ENCODE measurements at places on chromosomes 12 and 14.

DNA sequence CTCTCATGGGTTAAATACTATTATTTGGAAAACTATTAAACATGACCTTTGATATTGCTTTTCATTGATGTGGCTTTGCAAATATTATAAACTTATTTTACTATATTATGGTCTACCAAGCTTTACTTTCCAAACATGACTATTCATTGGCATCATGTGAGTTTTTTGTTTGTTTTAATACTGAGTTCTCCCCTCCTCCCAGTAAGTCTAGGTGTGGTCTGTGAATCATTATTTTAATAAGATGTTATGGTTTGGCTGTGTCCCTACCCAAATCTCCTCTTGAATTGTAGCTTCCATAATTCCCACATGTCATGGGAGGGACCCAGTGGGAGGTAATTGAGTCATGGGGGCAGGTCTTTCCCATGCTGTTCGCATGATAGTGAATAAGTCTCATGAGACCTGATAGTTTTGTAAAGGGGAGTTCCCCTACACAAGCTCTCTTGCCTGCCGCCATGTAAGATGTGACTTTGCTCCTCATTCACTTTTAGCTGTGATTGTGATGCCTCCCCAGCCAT lies 80.0 kb downstream of the BORCS5 start:
- no peak for DNase-seq

DNA sequence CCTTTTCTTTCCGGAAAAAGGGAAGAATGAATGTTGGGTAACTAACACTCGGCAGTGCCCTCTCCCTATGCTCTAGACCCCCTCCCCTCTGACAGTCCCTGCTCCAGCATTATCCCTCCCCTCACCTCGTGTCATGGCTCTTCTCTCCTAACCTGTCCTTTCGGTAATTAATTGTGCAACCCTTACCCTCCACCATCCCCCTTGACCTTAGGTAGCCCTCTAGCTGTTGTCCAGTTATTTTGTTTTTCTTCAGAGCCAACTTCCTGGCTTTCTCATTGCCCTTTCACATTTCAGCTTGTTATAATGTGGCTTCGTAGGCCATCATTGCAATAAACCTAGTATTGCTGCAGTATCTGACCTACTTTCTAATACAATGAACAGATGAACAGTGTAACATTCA lies 11.2 kb downstream of the ARG2 start:
- no peak for DNase-seq

DNA sequence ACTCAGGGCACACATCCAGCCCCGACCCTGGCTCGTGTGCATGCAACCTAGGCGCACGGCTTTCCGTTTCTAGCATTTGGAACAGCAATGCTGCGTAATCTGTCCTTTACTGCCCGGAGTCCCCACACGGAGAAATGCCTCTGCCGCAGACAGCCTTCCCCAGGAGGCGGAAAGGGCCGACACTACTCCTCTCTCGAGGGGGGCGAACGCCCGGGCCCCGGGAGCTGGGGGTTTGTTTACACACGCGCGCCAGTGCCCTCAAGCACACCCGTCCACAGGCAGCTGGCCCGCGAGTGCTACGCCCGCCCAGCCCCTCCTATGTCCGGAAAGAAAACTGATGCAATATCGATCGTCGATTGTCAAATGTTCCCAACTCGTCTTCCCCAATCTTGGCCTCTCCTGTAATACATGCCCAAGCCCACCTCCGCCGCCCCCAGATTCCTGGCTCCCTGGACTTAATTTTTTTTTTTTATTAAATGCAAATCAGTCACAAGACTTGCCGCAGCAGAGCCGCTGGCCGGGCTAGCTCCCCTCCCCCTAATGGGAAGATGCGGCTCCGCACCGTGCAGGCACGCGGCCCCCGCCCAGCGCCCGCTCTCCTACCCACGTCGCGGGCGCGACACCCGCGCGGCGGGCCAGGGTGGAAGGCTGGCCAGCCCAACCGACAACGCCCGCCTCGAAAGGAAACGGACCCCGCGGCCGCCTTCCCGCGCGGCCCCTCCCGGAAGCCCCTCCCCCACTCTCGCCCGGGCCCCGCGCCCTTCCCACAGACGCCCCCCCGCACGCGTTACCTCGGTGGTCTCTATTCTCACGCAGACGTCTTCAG lies 642 bp downstream of the SLC38A2 start:
- DNase-seq: peak; percentile 90

GRCh38 chr14:103522649-103523574 lies at the start of gene CKB:
CKB (minus strand) TSS chr14:103522830; CDS start chr14:103522493, 337 bp downstream.
- DNase-seq: peak; percentile 48

DNA sequence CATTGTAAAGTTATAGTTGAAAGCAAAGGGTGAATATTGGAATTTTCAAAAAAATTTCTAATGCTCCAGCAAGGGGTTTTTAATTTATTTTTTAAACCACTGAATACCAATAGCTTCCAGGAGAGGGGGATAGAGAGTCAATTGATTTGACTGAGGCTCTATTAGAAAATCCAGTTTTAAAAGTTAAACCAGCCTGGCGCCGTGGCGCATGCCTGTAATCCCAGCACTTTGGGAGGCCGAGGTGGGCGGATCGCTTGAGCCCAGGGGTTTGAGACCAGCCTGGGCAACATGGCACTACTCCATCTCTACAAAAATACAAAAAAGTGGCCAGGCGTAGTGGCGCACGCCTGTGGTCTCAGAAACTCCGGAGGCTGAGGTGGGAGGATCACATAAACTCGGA lies 150.1 kb downstream of the SLC38A4 start:
- DNase-seq: peak; percentile 32

DNA sequence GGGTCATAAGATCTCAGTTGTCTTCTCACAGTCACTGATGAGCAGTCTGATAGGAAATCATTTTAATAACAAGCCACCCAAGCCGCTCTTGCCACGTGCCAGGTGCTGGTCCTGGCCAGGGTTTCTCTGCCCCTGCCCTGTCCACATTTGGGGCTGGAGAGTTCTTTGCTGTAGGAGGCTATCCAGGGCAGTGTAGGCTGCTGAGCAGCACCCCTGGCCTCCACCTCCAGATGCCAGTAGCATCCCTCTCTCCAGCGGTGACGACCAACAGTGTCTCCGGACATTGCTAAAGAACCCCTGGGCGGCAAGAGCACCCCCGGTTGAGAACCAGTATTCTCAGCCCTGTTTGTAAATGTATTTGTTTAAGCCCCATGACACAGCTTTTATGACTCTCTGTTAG lies 243.7 kb downstream of the GLT1D1 start:
- no peak for DNase-seq

DNA sequence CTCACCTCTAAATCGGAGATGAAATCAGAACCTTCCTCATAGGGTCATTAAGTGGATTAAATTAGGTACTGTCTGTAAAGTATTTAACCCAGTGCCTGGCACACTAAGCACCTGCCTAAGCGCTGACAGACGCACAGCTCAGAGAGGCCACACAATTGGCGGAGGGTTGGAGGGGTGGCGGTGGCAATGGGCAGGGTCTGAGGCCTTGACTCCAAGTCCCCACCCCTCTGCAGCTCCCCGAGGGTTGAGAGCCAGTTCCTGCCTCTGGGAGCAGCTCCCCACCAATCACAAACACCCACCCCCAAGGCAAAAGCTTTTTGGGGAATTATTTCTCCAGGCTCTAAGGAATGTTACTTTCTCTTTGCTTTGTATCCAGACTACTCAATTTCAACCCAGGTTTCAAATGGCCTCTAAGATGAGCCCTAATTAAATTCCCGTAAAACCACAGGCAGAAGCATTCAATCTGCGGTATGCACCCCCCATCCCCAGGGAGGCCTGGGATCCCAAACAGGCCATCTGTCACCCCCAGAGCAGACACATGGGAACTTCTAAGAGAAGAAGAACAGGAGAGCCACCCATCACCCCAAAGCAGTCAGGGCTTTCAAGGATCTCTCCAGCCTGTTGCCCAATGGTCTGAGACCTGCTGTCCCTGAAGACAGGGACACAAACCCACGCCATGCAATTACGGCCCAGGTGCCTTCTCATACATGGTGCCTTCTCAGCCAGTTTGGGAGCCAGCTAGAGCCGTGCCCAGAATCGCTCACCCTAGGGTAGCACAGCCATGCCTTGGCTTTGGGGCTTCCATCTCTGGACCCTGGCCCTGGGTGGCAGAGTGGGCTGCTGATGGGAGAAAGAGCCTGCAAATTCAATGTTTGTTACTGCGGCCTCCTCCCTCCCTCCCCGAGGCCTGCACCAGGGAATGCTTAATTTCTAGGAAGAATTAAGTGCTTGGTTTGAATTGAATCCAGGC lies 66.1 kb downstream of the CHGA start:
- no peak for DNase-seq

DNA sequence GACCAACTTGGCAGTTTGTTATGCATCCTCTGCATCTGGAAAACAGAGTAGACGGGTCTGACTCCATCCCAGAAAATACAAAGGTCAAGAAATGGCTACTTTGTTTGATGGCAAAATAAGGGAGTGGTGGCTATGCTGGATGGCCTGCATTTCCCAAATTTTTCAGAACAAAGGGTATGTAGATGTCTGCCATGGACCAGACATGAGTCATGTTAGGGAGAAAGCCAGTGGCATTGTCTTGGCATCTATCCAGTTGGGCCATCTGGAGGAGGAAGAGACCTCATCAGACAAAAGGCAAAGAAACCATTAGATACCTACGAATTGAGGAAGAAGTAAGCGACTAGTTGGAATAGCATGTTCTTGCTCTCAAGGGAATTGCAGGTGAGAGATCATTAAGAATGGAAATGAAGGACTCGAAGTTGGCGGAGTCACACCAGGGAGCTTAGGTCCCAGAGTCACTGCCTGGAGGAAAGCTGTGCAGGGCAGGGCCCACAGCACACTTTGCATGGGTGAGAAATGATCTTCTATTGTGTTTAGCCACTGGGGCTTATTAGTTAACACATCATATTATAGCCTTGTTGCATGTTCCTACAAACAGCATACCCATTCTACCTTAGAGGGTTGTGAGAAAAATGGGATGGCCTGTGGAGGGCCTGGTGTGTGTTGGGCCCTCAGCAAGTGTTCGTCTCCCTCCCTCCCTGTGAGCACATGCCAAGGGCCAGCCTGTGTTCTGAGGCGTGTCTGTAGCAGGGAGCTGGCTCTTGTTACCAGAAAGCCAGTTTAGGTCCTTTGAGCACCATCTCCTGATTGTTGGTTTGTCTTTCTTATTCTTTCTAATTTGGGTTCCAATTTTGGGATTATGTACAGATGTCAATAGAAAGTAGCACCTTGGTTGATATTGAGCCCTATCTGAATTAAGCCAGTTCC lies 119.4 kb downstream of the KTN1 start:
- DNase-seq: no peak

GRCh38 chr12:75489613-75490210 lies 9.2 kb downstream of the GLIPR1 start:
- no peak for DNase-seq

- DNase-seq: no peak
Observed at GRCh38 chr14:50544911-50545310, 12.5 kb upstream of the MAP4K5 start.

DNA sequence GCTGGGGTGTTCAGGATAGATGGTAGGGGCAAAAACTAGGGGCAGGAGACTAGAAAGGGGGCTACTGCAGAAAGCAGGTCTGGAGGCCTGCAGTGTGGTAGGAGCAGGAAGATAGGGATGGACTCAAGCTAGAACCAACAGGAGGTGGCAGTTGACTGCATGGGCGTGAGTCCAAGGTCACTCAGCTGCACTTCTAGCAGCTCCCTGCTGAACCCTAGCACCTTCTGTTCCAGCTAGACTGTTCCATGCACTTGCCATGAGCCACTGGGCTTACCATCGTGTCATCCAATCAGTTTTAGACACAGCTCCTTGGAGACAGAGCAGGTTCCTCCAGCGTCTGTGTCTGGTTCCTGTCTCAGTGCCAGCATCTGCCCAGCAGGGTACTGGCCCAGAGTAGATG lies 11.3 kb upstream of the KRT8 start:
- DNase-seq: no peak

GRCh38 chr14:45972416-45972815 lies 679.2 kb downstream of the RPL10L start:
- no peak for DNase-seq

GRCh38 chr12:53502331-53502730 lies 1.2 kb downstream of the TARBP2 start:
- DNase-seq: no peak

- DNase-seq: no peak
Observed at GRCh38 chr12:76123259-76124212, 39.1 kb upstream of the NAP1L1 start.

- peak; percentile 38 for DNase-seq
Observed at GRCh38 chr12:52846356-52846970, 2.3 kb downstream of the KRT78 start.

- DNase-seq: no peak
Observed at GRCh38 chr14:90539496-90539775, 142.6 kb downstream of the CALM1 start.

DNA sequence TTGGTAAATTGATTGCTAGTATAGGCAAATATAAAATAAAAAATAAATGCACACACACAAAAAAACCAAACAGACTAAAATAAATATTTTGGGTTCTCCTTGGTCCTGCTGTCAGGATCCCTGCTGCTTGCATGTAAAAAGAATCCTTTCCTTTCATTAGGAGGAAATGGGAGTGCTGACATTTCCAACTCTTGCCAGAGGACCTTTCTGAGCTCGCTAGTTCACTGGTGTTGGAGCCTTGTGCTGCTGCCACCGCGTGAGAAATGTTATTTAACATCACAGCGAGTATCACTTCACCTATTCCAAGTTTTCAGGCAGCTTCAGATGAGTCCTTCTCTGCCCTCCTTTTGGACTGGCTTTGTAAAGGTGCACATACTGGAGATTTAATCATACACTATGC lies 358.9 kb downstream of the NPAS3 start:
- no peak for DNase-seq

DNA sequence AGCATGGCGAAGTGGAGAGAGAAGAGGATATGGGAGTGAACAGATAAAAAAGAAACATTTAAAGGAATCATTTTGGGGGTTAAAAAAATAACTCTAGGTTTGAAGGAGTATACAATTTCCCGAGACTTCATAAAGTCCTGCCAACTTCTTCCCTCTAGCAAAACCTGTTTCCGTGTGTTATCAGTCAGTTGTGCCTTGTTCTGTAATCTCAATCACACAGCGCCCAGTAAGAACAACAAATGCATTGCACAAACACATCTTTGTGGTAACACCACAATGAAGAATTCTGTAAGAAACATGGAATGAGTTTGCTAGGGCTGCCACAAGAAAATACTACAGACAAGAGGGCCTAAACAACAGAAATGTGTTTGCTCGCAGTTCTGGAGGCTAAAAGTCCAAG lies 144.7 kb upstream of the FUT8 start:
- no peak for DNase-seq

DNA sequence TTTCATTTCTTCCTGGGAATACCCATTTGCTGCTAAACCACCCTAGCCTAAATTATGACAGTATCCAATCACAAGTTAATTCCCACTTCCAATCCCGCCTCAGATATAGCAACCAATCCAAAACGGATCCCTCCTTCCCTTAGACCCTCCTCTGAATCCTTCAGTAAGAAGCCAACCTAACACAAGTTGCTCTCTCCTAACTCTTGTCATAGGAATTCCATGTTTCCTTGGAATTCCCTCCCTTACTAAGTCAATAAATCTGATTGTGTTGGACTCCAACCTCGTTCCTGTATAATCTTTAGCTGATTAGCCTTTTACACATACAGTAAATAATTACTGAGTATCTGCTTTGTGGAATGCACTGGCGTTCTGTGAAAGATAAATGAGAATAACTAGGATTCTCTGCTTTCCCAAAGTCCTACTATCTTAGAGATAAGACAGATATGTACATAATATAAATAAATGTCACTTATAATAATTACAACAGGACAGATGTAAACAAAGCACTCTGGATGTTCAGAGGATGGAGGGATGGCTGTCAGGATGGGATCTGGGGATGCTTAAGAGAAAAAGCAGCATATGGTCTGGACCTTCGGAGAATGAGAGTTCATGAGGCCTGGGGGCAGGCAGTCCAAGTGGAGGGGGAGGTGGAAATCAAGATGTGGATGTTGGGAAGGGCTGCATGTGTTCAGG lies 185.8 kb upstream of the SOX5 start:
- no peak for DNase-seq

GRCh38 chr12:109147954-109148353 lies 31.6 kb downstream of the ACACB start:
- no peak for DNase-seq

Measured in suppressor macrophage (primary cell).